NCI-H1694 (cell line): ENCODE measurements at places on chromosomes 12 and 14.

- DNase-seq, result no peak
These were observed 178.6 kb downstream of the KSR2 start for GRCh38 chr12:117790198-117790597.

GRCh38 chr12:3010214-3010930 is 51.2 kb downstream of the TEAD4 start:
- DNase-seq, result no peak

- DNase-seq, result no peak
These were observed 1196.0 kb downstream of the GALC start for GRCh38 chr14:86797075-86797351.

GRCh38 chr12:91250273-91250665 is 67.7 kb upstream of the DCN start:
- DNase-seq, result no peak

DNA sequence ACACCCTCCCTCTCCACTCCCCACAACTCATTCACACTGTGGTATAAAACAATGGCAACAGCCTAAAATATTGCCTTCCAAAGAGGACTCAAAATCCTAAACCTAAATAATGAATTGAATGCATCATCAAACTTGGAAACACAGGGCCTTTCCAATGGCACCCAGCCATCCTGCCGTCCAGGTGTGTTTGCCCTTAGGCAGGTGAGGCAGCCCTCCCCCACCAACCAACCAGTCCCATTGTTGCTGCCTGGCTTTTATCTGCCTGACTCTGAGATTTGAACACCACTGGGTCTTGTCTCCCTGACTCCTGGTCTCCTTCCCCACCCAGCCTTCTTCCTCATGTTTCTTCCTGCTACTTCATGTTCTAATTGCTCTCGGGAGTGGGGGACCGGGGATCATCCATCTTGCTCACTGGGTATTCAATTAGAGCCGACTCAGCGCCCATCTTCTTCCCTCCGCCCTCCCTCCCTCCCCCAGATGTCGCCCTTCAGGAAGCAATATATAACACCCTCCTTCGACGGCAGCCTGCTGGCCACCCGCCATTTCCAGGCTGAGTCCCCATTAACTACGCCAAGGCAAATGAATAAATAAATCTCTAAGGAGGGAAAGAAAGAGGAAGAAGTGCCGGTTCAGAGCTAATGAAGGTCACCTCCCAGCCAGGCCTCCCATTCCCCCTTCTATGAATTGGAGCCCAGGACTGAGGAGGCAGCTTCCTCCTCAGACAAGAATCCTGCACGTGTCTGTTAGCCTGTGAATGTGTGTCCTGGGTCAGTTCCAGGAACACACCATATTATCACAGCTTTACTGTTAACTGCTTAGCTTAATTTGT is 36.3 kb upstream of the NTF3 start:
- no peak for DNase-seq

GRCh38 chr14:78746086-78746595 is 576.0 kb downstream of the NRXN3 start:
- no peak for DNase-seq

- DNase-seq, result no peak
These were observed 22.3 kb downstream of the CRADD start for GRCh38 chr12:93699271-93700145.
